ENCODE measurements at places on chromosomes 1 and 21.

GRCh38 chr1:224668984-224669383 is 52.9 kb downstream of the CNIH3 start:
- DNase-seq = no peak

DNA sequence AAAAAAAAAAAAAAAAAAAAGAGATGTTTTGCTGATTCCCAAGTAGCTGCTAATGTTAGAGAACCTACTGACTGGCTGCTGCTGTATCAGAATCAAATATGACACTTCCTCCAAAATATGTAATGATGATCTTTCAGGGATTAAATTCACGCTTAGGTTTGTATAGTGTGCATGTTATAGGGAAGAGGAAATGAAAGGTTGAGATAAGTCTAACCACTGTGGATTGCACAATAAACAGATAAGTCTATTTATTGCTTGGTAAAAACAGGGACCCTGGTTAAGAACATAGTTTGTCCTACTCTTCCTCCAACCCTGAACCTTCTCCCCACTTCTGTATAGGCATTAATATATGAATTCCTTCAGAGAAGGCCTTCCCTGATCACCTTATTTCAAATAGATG is 13.2 kb downstream of the RC3H1 start:
- no peak for DNase-seq

- no peak for DNase-seq
Measured at GRCh38 chr1:111553196-111553595, 49.8 kb upstream of the ADORA3 start.

- no peak for DNase-seq
Measured at GRCh38 chr1:56854521-56855099, at the start of gene C8A. Gene C8A (plus strand): TSS chr1:56854797. CDS start chr1:56854902, 105 bp downstream.

GRCh38 chr21:38774152-38774551 is 31.6 kb upstream of the ETS2 start:
- no peak for DNase-seq

GRCh38 chr1:18100491-18101063 is 7.0 kb upstream of the IGSF21 start:
- DNase-seq = no peak

GRCh38 chr1:188170935-188171334 is 1342.2 kb downstream of the PLA2G4A start:
- DNase-seq = no peak

DNA sequence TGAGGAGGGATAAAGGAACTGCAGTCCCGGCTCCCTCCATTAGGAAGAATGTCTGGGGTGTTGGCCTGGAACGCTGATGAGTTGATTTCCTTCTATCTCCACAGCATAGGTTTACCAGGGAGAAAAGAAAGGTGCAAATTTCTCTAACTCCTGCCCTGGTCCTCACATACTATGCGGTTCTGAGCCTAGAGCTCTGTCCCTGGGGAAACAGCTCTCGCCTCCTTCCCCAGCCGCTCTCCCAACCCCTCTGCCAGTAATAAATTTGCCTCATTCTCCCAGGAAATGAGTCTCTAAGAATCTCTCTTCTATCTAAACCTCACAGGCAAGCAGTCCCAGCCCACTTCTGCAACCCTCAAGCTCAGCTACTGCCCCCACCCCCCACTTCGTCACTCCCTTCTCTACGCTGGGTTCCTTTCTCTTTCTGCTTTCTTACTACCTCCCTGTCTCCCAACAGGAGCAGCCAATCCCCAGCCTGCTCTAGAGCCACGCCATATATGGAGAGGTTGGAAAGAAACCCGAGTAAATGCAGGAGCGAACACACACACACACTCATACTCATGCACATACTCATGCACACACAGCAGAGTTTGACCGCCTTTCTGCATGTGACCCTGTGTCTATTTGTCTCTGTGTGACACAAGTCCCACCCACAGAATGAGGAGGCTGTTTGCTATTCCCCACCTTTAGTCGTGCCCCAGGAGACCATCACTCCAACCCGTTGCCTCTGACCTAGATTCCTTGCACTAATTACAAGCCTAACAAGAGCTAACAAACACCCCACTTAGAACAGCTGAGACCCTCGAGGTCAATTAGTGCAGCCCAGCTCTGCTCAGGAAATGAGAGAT is 13.4 kb downstream of the PLEKHO1 start:
- no peak for DNase-seq

All from stimulated activated CD8-positive, alpha-beta memory T cell treated with anti-CD3 and anti-CD28 coated beads, Interleukin-15, amount 100 ng/mL, for 4 hours (primary cell).